ENCODE measurements at places on chromosomes 6 and 20. TPM values are rescaled to one million over a fixed set of nuclear protein-coding genes. Genes with fewer than 3 reads are reported as not detected.
A peak's percentile ranks its signal among the peaks of the same experiment; 100 is the strongest.

- no peak for DNase-seq
These were observed 12.5 kb downstream of the WDR27 start for GRCh38 chr6:169689287-169689686.

The MUC21 gene
- total RNA-seq, result not detected

The LY6G6F gene
- not detected for total RNA-seq

The LY6G6C gene
- total RNA-seq, result 0.54 TPM

The BEND6 gene
- total RNA-seq, result 4.0 TPM

DNA sequence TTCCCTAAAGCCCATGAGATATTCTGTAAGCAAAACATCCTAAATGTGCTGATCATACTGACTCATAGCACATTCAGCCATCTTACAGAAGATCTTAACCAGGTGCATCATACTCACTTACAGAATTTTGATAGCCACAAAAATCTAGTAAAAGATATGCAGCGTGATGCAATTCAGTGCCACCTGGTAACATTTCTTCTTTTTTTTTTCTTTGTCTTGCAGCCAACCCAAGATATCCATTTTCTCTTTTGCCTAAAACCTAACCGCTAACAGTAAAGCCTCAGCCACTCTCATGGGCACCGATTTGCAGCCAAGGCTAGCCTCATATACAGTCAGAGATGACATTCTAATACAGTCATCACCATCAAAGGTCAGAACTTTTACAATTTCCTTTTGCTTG lies 293.3 kb downstream of the HACE1 start:
- no peak for DNase-seq

The TNF gene
- 0.59 TPM for total RNA-seq

- DNase-seq, result no peak
These were observed 66.4 kb upstream of the THBS2 start for GRCh38 chr6:169320013-169320412.

DNA sequence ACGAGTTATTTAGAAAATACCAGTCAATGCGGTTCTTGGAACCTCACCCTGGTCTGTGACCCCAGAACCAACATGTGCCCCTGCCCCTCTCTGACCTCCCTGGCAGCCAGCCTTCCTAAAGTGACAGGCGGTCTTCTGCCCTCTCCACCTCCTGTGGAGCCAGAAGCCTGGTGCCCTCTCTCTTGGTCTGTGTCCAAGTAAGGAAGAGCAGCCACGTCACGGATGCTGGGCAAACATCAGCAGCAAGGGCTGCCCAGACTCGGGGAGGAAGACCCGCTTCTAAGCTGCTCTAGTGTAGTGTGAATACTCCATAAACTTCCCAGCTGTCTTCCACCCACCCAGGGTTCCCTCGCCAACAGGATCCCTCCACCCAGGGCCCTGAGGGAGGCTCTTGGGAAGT lies 272.4 kb downstream of the BMP7 start:
- DNase-seq, result no peak

- DNase-seq, result peak; percentile 24
These were observed 818 bp upstream of the MDGA1 start for GRCh38 chr6:37698264-37699137.

DNA sequence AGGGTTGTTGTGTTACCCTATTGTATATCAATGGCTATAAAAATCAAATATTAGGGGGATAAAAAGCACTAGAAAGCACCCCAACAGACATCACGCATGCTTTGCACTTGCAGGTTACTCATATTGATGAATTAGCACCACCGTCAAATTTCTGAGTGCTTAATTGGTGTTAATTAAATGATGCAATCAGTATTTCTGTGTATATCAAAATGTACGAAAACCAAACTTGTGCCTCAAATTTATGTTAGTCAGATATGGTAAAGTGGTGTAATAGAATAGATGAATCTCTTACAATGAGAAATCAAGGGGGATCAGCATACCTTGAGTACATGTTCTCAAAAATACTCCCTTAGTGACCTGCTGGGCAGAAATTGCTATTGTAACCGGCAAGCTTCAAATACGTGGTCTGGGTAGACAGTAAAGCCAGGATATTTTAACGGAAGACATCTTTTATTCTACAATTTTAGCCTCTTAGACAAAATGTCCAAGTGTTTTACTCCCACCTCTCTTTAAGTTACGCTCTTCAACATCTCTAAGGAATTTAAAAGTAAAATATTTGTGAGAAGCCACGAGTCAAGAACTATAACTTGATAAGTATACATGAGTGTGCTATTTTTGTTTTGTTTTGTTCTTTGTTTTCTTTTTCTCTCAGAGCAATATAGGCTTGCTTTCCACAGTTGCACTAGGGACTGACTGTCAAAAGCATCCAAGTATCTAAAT lies 166.0 kb downstream of the QKI start:
- DNase-seq, result no peak

The ARFGEF3 gene
- 3.8 TPM for total RNA-seq

- DNase-seq, result no peak
These were observed 763 bp downstream of the ZKSCAN8 start for GRCh38 chr6:28142446-28142845.

All from HCT116 (cell line).